ENCODE measurements at places on chromosomes 3 and 15.

- DNase-seq, result no peak
Observed at GRCh38 chr15:53807501-53807900, 48.0 kb upstream of the WDR72 start.

DNA sequence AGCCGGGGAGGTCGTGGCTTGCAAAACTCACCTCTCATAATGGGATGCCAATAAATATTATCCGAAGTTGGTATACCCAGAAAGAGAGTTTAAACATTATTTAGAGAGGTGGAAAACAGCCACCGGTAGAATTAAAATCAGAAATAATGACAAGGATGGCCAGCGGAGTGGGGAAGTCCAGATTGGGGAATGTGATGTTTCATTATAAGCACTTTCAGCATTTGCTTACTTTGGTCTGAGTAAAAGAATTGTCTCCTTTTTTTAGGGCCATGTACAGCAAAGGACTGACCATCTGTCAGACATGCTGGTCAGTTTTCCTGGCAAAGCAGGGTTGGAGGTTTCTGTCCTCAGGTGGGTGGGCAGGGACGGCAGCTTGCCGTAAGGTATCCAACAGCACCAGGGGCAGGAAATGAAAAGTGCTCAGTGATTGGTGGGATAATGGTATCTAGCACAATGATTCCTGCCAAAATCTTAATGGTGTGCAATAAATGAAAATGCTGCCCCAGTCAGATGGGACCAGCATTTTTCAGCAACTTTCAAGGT, 24.3 kb downstream of the APBA2 start:
- no peak for DNase-seq

GRCh38 chr3:110859336-110859735, 212.3 kb upstream of the NECTIN3 start:
- DNase-seq, result no peak

- DNase-seq, result no peak
Observed at GRCh38 chr3:9167222-9167621, 82.2 kb downstream of the SRGAP3 start.

DNA sequence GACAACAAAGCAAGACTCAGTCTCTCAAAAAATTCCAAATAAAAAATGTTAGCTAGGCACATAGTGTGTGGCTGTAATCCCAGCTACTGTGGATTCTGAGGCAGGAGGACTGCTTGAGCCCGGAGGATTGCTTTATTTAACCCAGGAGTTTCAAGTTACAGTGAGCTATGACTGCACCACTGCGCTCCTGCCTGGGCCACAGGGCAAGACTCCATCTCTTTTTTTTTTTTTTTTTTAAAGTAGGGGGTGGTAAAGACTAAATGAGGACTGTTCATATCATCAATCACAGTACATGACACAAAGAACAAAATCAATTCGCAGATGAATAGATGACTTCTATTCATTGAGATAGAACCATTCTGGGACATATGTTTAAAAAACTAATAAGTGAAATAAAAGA, 48.1 kb downstream of the ACAP2 start:
- DNase-seq, result no peak

GRCh38 chr15:44712346-44713005, 1.2 kb downstream of the B2M start:
- DNase-seq, result peak; percentile 60

- no peak for DNase-seq
Observed at GRCh38 chr3:66476852-66477381, 23.9 kb downstream of the LRIG1 start.

DNA sequence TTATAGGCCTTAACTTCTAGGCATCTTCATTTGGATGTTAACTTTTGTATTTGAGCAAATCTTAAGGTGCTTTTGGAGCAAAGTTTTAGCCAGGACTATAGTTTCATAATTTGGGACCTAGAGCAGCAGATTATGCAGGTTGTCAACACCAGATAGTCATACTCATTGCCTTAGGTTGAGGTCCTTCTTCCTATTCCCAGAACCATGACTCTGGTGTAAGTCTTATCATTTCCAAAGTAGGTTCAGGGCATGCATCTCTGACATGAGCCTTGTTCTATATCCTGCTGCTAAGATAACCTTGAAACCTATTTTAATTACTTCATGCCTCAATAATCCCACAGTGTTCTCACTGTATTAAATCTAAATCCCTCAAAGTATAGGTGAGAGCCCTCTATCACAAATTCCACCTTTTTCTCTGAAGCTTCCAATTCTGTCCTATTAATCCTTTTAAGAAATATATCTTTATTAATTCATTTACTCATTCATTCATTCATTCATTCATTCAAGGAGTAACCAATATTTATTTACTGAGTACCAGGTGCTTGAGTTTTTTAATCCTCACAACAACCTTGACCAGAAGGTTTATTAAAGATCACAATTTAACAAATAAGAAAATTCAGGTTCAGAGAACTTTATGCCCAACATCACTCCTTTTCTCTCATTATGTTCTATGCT, 2.7 kb upstream of the FNDC3B start:
- no peak for DNase-seq

DNA sequence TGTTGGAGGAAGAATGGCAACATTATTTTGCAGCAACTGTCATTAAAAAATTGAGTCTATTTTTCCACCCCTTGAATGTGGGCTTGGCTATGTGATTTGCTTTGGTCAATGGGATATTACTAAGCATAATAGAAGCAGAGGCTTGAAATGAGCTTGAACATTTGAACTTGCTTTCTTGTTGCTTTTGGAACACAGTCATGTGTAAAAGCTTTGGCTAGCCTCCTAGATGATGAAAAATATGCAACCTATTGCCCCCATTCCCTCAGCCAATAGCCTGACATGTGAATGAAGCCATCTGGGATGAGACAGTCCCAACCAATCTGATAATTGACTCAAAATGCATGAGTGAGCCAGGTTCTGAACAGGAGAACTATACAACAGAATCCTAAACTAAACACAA, 78.4 kb downstream of the PLSCR2 start:
- no peak for DNase-seq

DNA sequence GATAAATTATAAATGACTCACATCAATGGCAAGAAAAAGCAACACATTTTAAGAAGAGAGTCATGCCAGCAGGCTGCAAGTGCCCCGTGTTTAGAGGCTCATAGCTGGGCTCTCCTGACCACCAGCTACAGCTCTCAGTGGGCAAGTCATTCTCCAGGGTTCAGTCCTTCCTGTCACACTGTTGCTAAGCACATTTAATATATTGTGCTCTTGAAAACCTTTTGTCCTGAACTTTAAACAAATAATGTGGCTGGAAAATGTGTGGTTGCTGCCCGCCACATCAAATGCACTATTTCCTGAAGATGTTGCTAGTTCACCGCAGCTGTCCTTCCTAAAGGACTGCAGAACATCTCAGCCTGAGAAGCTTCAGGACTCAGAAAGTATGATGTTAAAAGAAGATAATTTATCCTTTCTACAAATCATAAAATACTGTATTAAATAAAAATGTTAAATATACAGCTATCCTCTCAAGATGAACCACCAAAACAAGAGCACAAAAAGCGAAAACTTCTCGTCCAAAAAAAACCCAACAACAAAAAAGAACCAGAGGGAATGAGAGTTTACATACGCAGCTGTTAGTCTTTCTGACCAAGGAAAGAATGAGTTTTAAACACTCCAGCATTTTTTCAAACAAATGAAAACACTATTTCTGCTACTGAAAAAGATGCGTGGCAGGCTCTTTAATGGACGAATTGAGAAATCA, 951 bp downstream of the TARS3 start:
- DNase-seq, result peak; percentile 39

DNA sequence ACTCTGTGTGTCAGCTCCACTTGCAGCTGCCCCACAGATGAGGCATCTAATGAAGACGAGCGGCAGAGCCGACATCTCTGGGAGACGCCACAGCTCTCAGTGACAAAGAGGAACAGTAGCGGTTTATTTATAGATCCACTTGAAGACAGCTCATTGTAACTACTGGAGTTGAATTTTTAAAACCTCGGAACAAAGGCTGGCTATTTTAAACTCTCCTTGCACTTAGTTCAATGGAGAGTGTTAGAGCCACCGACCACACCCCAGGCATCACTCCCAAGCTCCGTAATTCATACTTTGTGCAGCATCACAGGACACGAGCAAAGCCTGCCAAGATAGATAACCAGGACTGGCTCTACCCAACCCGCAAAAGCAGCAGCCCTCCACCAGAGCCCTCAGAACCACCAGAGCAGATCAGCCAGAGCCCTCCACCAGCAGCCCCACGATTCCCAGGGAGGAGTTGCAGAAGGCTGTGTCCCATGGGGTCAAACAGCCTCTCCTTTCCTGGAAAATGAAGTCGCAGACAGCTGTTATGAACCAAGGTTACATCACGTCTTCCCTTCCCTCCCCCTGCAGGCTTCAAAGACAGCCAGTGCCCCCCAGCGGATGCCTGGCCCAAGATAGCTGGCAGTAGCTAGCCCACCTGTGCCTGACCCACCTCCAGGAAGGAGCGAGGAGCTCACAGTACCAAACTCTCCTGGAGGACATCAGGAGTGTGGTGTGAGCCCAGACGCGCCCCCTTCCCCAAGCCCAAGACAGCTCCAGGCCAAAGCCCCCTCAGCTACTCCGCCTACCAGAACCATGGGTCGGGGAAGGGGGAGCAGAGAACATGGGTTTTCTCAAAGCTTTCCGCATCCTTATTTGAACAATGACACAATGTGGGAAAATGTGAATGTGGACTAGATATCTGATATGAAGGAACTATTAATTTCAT, 45.7 kb downstream of the POC1A start:
- DNase-seq, result no peak

GRCh38 chr3:157872902-157873301, 233.3 kb downstream of the SHOX2 start:
- no peak for DNase-seq

GRCh38 chr3:95789111-95789510, 1025.3 kb upstream of the EPHA6 start:
- no peak for DNase-seq

DNA sequence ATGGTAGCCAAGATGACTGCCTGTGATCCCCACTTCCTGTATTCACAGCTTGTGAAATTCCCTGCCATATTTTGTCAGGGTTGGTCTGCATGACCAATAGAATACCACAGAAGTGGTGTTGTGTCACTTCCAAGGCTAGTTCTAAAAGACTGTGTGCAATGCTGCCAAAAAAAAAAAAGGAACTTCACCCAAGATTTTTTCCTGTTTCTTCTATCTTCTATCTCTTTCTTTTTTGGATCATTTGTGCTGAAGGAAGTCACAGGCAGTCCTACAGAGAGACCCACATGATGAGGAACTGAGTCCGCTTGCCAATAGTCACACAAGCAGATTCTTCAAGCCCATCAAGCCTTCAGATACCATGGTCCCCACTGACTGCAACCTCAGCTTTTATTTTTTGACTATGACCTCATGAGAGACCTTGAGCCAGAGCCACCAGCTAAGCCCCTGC, 18.1 kb upstream of the RAF1 start:
- no peak for DNase-seq

DNA sequence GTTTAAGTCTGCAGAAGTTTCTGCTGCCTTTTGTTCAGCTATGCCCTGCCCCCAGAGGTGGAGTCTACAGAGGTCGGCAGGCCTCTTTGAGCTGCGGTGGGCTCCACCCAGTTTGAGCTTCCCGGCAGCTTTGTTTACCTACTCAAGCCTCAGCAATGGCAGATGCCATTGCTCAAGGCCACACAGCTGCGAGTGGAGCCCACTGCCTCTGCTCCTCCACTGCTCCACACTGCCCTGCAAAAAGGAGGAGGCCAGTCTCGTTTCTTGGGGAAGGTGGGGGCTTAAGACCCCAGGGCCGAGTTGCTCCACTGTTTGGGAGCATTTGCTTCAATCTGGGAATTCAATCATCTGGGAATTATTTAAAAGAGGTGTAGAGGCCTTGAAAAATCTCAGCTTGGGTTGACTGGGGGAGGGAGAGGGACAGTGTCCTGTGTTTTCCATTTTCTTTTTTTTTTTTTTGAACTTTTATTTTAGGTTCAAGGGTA, 144.6 kb upstream of the MEF2A start:
- DNase-seq, result peak; percentile 53

- no peak for DNase-seq
Observed at GRCh38 chr15:69997813-69998212, 99.9 kb downstream of the TLE3 start.

GRCh38 chr3:31495971-31496665, 36.6 kb upstream of the STT3B start:
- no peak for DNase-seq

GRCh38 chr3:15427182-15427880, at the start of the genes EAF1 and METTL6:
EAF1 (plus strand) TSS chr3:15427598; CDS start chr3:15427780, 182 bp downstream.
METTL6 (minus strand) TSS chr3:15427544; CDS start chr3:15426511, 1,033 bp downstream.
- DNase-seq, result peak; percentile 84

DNA sequence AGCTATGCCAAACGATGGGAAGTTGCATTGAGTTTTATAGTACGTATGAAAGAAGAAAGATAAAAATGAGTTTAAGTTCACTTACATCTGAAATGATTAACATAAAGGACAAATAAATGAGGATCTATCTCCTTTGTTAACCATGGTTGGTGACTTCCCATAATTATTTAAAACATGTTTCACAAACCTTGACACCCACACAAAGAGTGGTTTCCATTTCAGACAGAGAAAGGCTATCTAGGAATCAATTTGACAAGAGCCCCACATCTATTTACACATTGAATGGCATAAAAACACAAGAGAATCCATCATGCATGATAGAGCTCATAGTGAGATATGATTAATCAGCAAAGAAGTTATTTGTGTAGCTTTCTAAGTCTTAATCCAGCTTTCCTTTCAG, 14.2 kb upstream of the MTMR10 start:
- DNase-seq, result no peak

GRCh38 chr3:182713743-182714517, 79.4 kb upstream of the ATP11B start:
- no peak for DNase-seq

DNA sequence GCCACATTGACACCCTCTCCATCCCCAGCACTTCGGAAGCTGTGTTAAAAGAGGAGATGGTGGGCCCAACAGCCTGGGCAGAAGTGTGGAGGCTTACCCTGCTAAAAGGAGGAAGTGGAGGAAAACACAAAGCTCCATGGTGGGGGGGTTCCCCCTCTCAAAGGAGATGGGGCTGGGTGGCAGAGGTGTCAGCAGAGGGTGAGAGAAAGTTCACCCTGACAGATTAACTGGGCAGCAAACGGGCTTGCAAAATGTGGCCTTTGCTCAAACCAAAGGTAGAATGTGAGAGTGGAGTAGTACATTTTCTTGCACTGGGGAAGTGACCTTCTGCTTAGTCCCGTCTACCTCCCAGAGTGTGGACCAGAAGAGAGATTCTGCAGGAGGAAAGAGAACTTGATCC, 44.7 kb downstream of the MYO1E start:
- no peak for DNase-seq

- DNase-seq, result no peak
Observed at GRCh38 chr3:138135146-138135832, 3.1 kb upstream of the A4GNT start.

DNA sequence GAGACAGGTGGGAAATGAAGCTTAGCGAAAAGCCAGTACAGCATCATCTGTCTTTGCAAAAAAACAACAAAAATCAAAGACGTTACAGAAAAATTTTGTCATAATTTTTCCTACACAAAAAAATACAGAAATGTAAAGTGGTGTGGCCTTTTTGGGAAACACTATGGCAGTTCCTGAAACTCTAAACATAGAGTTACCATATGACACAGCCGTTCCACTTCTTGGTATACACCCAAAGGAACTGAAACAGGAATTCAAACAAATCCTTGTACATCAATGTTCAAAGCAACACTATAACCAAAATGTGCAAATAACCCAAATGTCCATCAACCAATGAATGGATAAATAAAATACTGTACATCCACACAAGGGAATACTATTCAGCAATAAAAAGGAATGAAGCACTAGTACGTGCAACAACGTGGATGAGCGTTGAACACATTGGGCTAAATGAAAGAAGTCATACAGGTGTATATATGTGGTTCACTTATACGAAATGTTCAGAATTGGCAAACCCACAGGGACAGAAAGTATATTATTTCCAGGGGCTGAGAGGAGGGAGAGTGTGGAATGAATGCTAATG, 46.8 kb downstream of the GLB1 start:
- no peak for DNase-seq

Measured in activated T-cell treated with anti-CD3 and anti-CD28 coated beads, Interleukin-2, amount 50 U/mL, for 1 hour (primary cell).